ENCODE measurements at places on chromosomes 4 and X.

DNA sequence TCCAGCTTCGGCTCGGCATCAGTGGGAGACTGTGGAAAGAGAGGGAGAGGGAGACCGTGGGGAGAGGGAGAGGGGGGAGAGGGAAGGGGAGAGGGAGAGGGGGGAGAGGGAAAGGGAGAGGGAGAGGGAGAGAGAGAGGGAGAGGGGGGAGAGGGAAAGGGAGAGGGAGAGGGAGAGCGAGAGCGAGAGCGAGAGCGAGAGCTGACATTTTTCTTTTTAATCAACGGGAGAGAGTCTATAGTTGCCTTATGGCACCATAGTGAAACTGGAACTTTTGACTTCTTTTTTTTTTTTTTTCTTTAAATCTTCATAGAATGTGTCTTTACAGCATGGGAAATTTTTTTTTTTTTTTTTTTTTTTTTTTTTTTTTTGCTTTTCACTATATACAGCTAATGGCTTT, 94.7 kb upstream of the NUDT6 start:
- no peak for DNase-seq

DNA sequence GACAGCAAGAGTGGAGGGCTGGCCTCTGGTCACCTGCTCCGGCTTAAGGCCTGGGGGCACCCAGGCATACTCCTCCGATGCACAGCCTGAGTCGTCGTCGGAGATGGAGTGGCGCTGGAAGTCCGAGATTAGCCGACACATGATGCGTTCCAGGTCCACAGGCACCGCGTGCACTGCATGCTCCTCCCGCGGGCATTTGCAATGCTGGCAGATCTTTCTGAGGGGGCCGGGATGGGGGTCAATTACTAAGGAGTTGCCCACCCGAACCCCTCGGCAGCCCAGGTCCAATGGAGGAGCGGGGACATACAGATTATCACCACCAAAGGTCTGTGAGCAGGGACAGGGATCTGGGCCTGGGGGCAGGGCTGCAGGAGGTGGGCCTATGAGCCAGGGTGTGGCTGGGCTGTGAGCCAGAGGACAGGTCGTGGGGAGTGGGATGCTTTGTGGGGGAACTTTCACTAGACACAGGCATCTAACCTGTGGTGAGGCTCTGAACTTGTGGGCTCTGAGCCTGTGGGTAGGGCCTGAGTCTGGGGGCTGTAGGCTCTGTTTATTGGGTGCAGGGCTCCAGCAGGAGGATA, 2.4 kb downstream of the PRICKLE3 start:
- DNase-seq, result no peak

GRCh38 chr4:111449657-111450056, 695.6 kb upstream of the FAM241A start:
- DNase-seq, result no peak

DNA sequence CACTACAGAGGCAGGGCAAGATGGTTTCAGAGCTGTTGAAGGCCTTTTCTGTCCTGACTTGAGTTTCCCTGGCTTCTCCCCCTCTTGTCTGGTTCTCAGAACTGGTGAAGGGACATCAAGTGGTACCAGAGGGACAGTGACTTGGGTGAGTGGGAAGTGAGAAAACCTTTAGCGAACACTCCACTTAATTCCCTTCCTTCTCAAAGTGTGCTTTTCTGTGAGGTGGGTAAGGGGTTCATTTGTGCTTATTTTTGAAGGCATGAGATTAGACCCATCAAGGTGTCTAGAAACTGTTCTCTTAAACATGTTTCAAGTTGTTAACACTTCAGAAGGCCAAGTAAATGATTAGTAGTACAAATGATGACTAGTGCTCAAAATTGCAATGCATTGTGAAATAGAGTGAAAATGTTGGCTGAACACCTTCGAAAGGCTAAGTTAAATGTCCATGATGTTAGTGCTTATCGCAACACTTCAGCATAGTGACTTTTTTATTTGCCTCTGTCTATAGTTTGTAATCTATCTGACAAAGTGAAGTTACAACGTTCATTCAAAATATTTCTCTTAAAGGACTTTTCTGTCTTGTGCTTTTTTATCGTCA, 2.8 kb downstream of the AREG start:
- no peak for DNase-seq

GRCh38 chrX:129663171-129663570, 8.4 kb upstream of the APLN start:
- no peak for DNase-seq

DNA sequence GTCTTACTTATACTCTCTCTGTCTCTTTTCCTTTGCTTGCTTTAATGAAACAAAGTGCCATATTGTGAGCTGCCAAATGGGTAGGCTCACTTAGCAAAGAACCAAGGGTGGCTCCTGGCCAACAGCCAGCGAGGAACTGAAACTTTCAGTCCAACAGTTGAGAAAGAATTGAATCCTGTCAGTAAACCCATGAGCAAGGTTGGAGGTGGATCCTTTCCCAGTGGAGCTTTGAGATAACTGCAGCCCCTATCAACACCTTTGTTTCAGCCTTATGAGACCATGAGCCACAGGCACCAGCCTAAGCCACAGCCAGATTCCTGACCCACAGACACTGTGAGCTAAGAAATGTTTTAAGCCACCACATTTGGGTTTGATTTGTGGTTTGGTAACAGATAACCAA, 362.2 kb downstream of the PDGFC start:
- no peak for DNase-seq

GRCh38 chr4:180951312-180951711, 1291.9 kb upstream of the TENM3 start:
- no peak for DNase-seq

GRCh38 chr4:85780664-85781063, 305.7 kb downstream of the ARHGAP24 start:
- no peak for DNase-seq

- no peak for DNase-seq
Observed at GRCh38 chr4:101102114-101102742, 245.1 kb downstream of the PPP3CA start.

DNA sequence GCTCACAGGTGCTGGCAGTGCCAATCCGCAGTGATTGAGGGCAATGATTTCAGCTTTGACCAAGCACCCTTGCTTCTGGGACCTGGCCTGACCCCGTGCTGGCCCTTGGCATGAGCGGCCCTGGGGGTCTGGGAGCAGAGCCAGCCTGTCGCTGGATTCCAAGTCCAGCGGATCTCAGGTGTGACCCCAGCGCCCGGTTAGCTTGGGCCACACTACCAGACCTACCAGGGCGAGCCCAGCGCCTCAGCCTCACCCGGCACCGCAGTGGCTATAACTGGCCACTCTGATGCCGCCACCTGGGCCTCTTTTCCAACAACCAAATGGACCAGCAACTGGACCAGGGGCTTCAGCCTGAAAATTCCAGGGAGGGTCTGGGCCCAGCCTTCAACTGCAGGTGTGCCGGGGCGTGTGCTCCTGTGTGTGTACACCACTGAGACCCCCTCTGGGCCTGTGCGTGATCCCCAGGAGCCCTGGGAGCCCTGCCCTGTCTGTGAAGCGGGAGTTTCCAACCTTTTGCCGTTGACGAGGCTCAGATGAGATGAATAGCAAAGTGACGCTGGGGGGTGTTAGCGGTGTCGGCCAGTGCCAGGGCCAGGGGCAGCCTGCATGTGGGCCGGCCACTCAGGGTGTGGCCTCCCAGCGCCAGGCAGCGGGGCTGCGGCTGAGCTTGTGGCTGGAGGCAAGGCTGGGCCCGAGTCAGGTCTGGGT, 658 bp downstream of the SH3TC1 start:
- no peak for DNase-seq

DNA sequence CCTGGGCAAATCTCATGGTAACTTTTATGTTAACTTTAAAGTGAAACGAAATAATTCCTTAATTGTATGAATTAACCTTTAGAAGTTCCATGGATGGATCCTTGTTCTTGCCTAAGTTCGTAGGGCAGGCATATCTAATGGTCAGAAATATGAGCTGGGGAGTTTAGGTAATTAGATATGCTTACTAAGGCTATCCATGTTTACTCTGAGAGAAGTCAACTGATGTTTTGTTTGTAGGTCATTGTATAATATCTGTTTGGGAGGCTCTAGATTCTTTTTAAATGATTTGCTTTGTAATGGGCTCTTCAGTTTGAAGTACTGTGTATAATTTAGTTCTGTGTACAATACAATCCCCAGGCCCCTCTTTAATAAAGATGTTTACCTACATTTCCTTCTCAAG, 117.0 kb downstream of the DCK start:
- no peak for DNase-seq

DNA sequence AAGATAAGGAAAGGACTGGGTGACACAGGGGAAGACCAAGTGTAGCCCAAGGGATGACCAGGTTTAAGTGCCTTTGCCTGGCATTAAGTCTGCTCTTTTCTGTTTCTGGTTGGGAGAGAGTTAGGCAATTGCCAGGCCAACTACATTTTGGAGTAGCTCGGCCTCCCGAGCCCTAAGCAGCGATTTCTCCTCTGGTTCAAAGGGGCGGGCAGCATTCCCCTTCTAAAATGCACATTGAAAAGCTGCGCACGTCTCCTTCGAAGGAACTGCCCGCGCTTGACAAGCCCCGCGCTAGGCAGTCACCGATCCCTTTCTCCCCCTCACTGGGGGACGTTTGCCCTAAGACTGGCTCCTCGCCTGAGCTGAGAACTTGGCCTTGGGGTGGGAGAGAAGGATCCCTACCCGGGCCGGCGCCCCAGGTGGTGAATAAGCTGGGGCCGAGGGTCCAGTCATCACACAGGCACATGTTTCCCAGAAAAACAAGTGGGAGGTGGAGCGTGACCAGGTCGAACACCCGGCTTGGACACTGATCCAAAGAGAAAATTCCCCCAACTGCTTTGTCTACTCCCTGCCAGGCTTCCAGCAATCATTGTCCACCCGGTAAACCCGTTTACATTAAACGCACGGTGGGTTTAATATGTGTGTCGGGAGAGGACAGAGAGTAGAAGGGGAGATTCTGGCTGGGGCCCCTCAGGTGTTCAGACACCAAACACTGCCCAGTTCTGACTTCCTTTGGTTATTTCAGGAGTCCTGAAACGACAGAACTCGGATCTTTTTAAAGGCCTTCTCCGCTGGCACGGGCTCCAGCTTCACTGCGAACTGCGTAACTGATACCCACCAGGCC, 4.0 kb downstream of the ARX start:
- no peak for DNase-seq

DNA sequence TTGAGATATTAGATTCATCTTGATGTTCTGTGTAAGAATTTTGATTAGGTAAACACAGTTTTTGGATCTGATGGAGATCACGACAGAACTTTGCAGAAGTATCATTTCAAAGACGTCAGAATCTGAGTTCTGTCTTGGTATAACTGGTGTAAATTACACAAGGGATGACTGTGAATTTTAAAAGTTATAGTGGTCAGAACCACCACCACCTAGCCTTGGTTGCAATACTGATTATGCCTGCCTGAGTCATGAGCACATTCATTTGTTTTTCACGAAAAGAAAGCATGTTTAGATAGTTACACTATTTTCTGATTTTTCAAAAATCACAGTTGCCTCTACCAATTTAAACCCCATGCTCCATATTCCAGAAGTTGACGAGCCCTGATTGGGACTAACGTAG, 54.8 kb downstream of the ZFX start:
- no peak for DNase-seq

GRCh38 chr4:90328558-90328957, 201.4 kb downstream of the CCSER1 start:
- DNase-seq, result no peak

DNA sequence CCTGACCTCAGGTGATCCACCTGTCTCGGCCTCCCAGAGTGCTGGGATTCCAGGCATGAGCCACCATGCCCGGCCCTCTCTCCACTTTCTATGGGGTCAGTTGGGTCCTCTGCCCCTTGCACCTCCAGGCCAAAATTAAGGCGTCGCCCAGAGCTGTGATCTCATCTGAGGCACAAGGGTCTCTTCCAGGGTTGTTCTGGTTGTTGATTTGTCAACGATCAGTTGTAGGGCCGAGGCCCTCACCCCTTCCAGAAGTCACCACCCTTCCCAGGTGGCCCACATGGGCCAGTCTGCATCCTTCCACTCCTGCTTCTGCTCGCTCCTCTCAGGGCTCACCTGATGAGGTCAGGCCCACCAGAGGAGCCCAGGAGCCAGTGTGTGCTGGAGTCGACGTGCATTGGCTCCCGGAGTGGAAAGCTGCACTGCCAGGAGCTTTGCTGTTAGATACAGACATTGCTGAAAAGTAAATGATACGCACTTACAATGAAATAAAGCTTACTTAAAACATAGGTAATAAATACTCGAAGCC, 14.3 kb upstream of the TMEM271 start:
- no peak for DNase-seq

DNA sequence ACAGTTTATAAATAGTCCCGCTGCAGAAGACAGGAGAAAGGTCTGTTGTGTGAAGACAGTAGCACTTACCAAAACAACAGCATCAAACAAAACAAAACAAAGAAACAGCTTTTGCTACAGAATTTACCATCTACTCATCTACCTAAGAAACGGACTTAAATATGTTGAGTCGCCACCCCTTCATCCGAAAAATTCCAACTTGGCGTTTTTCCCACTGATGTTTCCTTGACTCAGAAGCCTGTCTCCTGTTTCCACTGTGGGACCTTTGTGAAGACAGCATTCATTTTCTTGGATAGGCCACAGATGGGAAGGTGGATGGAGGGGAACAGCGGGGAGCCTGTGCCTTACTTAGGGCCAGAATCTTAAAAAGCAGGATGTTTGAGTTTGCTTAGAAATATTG, 1.3 kb upstream of the ITM2A start:
- no peak for DNase-seq

- DNase-seq, result no peak
Observed at GRCh38 chrX:71151366-71151765, 6.7 kb downstream of the NLGN3 start.

GRCh38 chrX:12702509-12703091, 88.6 kb upstream of the PRPS2 start:
- peak; percentile 23 for DNase-seq

- no peak for DNase-seq
Observed at GRCh38 chr4:164880489-164881262, 3.7 kb downstream of the APELA start.

DNA sequence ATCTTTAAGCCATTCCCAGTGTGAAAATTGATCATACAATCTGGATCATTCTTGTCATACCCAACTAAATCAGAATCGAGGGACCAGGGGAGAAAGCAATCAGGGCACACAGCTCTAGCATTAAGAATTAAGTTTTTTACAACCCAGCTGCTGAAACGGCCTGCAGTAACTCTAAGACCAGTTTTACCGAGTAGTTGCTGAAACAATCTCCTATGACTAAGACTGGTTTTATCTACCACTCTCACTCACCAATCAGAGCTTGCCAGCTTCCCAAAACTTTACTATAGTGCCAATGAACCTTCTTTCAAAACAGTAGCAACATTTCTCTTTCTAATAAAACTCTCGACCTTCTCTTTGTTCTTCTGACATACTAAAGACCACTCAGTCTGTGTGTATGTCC, 2.8 kb upstream of the SAP30 start:
- DNase-seq, result no peak

DNA sequence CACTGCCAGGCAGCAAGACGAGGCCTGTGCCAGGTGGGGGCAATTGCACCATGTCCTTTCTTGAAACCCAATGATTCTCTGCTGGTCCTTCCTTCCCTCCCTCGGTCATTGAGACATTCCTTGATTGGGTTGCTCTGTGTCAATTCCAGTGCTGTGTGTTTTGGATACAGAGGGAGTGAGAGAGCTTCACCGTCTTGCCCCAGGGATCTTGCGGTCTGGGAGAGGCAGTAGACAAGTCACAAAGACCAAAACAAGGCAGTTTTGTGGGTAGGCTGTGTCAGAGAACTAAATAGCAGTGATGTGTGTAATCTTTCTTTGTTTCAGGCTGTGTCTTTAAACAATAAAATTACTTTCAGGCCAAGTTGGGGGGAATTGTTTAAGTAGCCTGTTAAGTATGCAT, 38.8 kb upstream of the TADA2B start:
- DNase-seq, result no peak

- DNase-seq, result no peak
Observed at GRCh38 chrX:39327705-39328104, 526.4 kb downstream of the MID1IP1 start.

Measured in naive B cell (primary cell).